ENCODE measurements at places on chromosomes 16 and 17.

DNA sequence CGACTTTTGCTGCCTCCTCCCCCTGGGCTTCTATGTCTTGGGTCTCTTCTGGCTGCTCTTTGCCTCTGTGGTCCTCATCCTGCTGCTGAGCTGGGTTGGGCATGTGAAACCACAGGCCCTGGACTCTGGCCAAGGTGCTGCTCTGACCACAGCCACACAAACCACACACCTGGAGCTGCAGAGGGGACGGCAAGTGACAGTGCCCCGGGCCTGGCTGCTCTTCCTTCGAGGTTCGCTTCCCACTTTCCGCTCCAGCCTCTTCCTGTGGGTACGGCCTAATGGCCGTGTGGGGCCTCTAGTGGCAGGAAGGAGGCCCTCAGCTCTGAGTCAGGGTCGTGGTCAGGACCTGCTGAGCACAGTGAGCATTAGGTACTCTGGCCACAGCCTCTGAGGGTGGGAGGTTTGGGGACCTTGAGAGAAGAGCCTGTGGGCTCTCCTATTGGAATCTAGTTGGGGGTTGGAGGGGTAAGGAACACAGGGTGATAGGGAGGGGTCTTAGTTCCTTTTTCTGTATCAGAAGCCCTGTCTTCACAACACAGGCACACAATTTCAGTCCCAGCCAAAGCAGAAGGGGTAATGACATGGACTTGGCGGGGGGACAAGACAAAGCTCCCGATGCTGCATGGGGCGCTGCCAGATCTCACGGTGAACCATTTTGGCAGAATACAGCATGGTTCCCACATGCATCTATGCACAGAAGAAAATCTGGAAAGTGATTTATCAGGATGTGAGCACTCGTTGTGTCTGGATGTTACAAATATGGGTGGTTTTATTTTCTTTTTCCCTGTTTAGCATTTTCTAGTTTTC lies 2.3 kb downstream of the GP1BA start:
- DNase-seq = no peak

DNA sequence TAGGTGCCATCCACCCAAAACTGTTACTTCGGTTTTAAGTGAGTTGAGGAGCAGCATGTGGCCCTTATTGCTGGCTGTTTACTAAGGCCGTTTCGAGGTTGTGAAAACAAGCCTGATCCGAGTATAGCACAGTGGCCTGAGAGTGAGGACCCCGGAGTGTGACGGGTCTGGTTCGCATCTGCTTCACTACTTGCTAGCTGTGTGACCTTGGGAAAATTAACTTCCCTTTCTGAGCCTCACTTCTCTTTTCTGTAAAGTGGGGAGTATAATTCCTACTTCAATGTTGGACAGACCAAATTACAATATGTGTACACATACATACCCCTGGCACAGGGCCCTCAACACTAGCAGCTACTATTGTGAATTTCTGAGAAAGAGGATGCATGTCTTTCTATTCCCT lies 11.7 kb upstream of the HEATR6 start:
- DNase-seq = no peak

DNA sequence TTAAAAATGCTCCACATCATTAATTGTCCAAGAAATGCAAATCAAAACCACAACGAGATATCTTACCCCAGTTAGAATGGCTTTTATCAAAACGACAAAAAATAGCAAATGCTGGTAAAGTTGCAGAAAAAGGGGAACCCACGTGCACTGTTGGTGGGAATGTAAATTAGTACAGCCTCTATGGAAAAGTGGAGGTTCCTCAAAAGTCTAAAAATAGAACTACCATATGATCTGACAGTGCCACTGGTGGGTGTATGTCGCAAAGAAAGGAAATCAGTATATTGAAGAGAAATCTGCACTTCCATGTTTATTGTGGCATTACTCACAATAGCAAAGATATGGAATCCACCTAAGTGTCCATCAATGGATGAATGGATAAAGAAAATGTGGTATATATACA lies 38.2 kb upstream of the ZFHX3 start:
- no peak for DNase-seq

DNA sequence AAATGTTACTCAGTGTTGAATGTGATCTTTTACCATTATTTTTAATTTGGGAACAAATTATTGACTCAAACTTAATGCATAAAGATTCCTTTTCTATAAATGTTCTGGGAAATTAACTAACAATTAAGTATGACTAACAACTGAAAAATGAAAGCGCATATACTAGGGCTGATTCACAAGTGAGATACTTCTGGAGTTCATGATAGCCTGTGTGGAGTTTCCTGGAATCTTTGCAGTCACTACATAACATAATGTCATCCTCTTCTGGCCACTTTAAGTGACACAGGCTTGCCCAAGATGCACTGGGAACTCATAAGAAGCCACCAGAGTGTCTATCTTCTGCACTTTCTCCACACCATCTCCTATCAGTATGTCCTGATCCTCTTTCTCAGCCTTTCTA lies 450.3 kb upstream of the CDH11 start:
- DNase-seq = no peak

Measured in glomerular endothelial cell (primary cell).